Gastrocnemius medialis (tissue), 4 donors: ENCODE measurements at places on chromosomes 2 and 18. TPM values are rescaled to one million over a fixed set of nuclear protein-coding genes. Genes with fewer than 3 reads are reported as not detected.

Gene CKAP2L
- 0.07 TPM for total RNA-seq

Gene L3MBTL4
- 0.40 TPM for total RNA-seq

DNA sequence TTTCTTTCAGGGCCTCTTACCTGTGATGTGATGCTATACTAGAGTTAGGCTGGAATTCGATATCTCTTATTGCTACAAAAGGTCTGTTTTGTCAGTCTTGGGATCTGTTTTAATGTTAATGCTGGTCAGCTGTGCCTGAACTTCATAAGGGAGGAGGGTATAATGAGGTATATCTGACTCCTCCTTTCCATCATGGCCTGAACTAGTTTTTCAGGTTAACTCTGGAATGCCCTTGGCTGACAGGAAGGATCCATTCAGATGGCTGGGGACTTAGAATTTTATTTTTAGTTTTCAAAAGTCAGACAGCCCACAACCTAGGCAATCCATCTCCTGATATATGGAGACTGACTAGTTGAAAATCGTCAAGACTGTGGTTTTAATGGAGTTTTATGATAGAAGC is 35.9 kb upstream of the TBC1D8 start:
- no peak for DNase-seq

Gene SNX17
- 50.0 TPM for total RNA-seq

GRCh38 chr2:75586971-75587370 is 26.2 kb upstream of the EVA1A start:
- no peak for DNase-seq

Gene EVX2
- not detected for total RNA-seq

DNA sequence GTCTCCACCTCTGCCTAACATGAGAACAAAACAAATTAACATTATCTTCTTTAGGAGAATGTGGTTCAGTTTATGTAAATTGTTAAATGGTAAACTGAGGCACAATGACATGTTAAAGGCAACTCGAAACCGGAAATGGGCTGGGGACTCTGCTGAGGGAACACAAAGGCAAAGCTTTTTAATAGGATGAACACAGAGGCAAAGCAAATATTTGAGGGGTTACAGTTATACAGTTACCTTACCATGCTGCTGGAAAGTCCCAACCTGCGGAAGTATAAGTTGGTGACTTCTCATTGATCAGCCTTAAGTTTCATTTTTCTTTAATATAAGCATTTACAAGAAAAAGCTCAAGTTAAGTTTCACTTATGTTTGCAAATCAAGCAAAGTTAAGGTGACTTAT is 195.0 kb downstream of the DLGAP1 start:
- no peak for DNase-seq

GRCh38 chr2:11753452-11753885 is 7.0 kb downstream of the LPIN1 start:
- peak; percentile 64 for DNase-seq

- no peak for DNase-seq
Measured at GRCh38 chr2:109439390-109439786, 174.4 kb downstream of the SEPTIN10 start.

DNA sequence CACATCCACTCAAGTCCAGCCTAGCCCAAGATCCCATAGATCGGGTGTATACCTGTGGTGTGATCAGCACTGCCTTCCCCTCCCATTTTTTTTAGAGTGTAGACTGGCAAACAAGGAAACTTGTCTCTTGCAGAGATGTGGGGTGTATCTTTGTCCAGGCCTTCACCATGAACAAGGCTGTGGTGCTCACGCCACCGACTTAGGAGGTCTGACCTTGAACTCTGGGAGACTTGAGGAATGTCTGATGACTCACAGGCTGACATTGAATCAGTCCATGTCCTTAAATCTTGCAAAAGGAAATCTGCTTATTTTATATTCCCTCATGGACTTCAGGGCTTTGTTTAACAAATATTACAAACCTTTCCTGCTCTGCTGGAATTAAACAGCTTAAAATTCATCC is 4.5 kb upstream of the CTIF start:
- no peak for DNase-seq

- no peak for DNase-seq
Measured at GRCh38 chr2:73983322-73984202, 1.1 kb upstream of the TET3 start.

DNA sequence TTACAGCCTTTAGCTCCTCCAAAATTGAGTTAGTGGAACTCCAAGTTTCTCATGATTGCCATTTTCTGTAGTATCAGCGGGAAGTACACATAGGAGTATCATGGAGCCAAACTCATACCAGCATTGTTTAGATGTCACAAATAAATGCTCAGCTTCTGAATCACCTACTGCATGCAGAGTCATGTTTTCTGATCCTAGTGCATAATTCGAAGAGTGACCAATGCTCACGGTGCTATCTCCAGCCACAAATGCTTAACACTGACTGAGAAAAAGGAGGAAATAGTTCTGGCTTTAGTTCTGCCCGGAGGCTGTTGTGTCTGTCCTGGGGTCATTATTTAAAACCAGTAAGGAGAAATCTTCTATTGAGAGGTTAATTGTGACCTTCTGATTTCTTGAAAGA is 45.4 kb upstream of the LRATD1 start:
- no peak for DNase-seq

- no peak for DNase-seq
Measured at GRCh38 chr2:85787981-85788340, 34.2 kb downstream of the ATOH8 start.

Gene BOK
- 3.3 TPM for total RNA-seq

GRCh38 chr2:37549598-37549997 is 121.8 kb downstream of the CDC42EP3 start:
- DNase-seq: no peak

- DNase-seq: no peak
Measured at GRCh38 chr2:16653799-16654198, 11.8 kb downstream of the CYRIA start.

- no peak for DNase-seq
Measured at GRCh38 chr2:120604767-120605166, 130.9 kb upstream of the GLI2 start.

GRCh38 chr2:190380962-190381412 is 27.2 kb upstream of the MFSD6 start:
- DNase-seq: no peak

- no peak for DNase-seq
Measured at GRCh38 chr2:117918608-117919007, 95.3 kb downstream of the CCDC93 start.

Gene SULT1C2
- total RNA-seq: 0.10 TPM

Gene OTOF
- 0.46 TPM for total RNA-seq

Gene UGT1A5
- not detected for total RNA-seq

DNA sequence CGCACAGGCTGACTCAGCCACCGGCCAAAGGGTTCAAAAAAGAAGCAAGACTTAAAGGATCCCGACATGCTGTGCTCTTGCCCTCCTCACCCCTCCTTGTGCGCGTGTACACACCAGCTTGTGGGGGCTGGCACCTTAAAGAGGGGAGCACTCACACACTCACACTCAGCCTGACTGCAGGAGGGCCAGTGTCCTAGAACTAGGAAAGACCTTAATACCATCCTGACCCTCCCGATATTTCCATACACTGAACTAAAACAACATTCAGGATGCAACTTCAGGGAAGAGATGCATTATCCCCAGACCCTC is 5.6 kb downstream of the PKDCC start:
- no peak for DNase-seq

Gene SCYGR4
- not detected for total RNA-seq

Gene MAPK4
- total RNA-seq: 2.4 TPM

DNA sequence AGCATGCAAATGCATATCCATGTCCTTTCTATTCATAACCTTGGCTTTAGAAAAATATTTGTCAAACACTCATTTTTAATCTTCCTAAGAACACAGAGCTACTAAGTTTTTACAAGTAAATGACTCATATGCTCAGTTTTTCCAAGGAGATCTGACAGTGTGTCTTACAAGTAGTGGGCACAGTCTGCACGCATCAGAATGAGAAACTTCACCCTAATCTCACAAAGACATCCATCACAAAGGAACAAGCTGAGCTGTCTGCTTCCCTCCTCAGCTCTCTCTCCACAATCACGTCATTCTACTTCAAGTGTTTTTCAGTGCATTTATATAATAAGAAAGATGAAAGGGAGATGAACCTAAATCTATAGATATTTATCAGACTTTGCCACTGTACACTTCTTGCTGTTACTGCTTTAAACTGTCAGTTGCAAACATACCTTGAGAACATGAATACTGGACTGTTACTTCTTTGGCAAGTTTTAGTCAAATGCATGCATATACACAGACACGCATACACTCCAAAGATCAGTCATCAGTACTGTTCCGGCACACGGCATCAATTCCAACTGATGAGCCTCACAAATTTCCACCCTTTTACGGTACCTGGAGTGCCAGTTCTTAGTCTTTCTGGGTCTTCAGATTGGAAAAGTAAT is 75.7 kb downstream of the RBMS1 start:
- no peak for DNase-seq

DNA sequence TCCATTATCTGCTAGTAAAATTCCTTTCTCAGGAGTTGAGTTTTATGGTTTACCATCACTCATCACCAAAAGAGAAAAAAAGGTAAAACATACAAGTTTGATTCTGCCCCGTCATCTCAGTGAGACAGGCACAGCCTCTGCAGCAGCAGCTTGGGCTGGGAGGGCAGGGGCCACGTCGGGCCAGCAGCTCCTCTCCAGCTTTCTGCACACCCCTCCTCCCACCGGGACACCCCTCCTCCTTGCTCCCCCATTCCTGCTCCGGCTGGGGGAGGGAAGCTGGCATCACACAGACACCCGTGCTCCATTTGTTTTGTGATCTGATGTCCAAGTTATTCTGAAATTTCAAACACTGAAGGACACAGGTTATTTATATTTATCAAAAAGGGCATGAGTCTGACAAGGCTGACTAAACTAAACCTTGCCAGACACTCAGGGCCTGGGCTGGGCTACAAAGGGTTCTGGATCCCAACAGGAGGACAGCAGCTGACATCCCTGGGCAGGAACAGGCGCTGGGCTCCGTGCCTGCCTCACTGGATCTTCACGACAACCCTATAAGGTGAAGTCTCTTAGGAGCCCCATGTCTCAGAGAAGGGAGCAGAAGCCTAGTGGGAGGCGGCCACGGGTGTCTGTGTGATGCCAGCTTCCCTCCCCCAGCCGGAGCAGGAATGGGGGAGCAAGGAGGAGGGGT is 71.4 kb downstream of the HDAC4 start:
- DNase-seq: peak; percentile 97

- DNase-seq: no peak
Measured at GRCh38 chr18:79581406-79581805, 98.2 kb upstream of the CTDP1 start.

DNA sequence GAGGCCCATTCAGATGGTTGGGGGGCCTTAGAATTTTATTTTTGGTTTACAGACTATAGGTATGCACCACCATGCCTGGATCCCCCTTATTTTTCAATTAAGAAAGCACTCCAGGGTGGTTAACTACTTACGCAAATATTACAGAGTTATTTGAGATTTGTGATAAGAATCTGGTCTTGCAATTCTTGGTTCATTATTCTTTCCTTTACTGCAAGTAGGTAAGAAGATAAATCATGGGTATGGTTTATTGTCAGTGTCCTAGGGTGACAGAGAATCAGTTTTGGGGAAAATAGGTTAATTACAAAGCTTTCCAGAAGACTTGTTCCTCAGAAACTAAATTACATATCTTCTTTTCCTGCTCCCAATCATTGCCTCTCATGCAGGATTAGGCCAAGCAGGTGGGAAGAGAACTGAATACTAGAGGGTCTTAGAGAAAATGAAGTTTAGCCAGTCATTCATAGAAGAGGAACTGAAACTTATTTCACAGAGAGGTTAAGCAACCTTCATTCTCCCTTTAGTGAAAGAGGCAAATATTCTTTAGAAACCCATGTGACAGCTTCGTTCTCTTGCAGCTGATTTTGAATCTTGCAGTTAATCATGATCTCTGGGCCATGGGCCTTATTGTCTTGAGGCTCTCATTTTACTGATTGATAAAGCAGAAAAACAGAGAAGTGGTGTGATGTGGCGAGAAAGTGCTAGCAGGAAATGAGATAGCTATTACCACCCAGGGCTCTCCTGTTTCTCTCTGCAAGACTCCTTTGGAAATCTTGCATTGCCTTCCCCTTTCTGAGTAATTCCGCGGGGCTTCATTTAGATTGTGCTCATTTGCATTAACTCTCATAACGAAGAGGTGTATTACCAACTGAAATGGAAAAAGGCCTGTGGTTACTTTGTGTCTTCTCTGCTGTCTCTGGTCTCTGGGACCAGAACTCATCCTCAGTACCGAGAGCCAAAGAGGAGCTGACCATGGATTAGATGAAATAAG is 44.8 kb upstream of the ARHGAP25 start:
- no peak for DNase-seq

- no peak for DNase-seq
Measured at GRCh38 chr2:155907211-155907610, 425.3 kb downstream of the NR4A2 start.

DNA sequence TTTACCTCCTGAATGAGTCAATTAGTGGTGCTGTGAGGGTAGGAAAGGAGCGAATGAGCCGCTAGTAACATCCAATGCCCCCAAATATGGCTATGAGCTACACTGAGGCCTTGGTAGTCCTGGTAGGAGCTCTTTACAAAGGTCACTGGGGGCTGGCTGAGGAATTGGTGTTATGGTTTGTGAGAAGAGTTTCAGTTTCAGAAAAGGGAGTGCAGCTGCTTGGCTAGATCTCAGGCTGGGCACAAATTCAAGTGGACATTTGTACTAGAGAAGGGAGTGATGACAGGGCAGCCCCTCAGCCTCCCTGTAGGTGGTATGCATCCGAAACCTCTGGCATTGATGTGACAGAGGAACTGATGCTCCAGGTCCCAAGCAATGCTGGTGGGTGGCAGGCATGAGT is 13.9 kb upstream of the PAIP2B start:
- peak; percentile 69 for DNase-seq

GRCh38 chr2:146979746-146980145 is 865.1 kb upstream of the ACVR2A start:
- no peak for DNase-seq

DNA sequence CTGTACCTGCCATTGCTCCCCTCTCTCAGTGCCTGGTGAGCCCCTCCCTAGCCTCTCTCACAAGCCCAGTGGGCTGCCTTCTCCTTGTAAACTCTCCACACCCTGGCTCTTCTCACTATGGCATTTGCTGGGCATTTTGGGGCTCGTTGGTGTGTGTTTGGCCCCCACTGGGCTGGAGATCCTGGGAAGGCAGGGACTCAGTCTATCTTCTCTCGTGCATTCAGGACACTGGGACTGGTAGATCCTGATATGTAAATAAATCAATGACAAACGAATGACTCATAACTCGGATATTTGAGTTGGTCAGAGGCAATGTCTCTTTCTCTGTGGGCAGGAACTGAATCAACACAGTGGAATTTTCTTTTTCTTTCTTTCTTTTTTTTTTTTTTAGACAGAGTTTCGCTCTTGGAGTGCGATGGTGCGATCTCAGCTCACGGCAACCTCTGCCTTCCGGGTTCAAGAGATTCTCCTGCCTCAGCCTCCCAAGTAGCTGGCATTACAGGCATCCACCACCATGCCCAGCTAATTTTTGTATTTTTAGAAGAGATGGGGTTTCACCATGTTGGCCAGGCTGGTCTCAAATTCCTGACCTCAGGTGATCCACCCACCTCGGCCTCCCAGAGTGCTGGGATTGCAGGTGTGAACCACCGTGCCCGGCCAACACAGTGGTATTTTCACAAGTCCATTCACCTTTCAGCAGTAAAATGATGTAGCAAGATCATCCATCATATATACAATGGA is 144.6 kb upstream of the SPRED2 start:
- no peak for DNase-seq

Gene SH2D6
- total RNA-seq: not detected
